Spinal cord (tissue), 10 donors: ENCODE measurements at places on chromosomes 4 and X. TPM values are rescaled to one million over a fixed set of nuclear protein-coding genes. Genes with fewer than 3 reads are reported as not detected.

The NXF2B gene
- 0.46 TPM for polyA plus RNA-seq

The GAGE12H gene
- polyA plus RNA-seq = not detected

The EOLA2 gene
- polyA plus RNA-seq = 37.0 TPM

The GK2 gene
- polyA plus RNA-seq = not detected

The SRPX2 gene
- 4.0 TPM for polyA plus RNA-seq

The APBB2 gene
- 104 TPM for polyA plus RNA-seq

The CORIN gene
- 1.9 TPM for polyA plus RNA-seq

The CACNA1F gene
- 0.11 TPM for polyA plus RNA-seq

The GBA3 gene
- polyA plus RNA-seq = 0.17 TPM

The SLC25A53 gene
- 10.8 TPM for polyA plus RNA-seq

The SSX4 gene
- not detected for polyA plus RNA-seq

The SAGE1 gene
- polyA plus RNA-seq = not detected

The SLC16A2 gene
- 53.3 TPM for polyA plus RNA-seq

The MAOB gene
- 25.8 TPM for polyA plus RNA-seq

The TGIF2LX gene
- polyA plus RNA-seq = not detected

The CDS1 gene
- 15.4 TPM for polyA plus RNA-seq

The QRFPR gene
- polyA plus RNA-seq = 1.5 TPM

The CDX4 gene
- not detected for polyA plus RNA-seq

The ZFP42 gene
- polyA plus RNA-seq = 0.42 TPM

The TKTL2 gene
- polyA plus RNA-seq = 0.19 TPM

The CPLX1 gene
- polyA plus RNA-seq = 114 TPM

The GPAT3 gene
- polyA plus RNA-seq = 3.4 TPM

The PPEF2 gene
- polyA plus RNA-seq = 0.48 TPM

The TRIM60 gene
- not detected for polyA plus RNA-seq

The POU4F2 gene
- 1.4 TPM for polyA plus RNA-seq

The DUSP9 gene
- polyA plus RNA-seq = 3.1 TPM

The FRAS1 gene
- 7.5 TPM for polyA plus RNA-seq

The MAGEB1 gene
- polyA plus RNA-seq = not detected

The MTMR8 gene
- polyA plus RNA-seq = 1.9 TPM

The ADH1A gene
- polyA plus RNA-seq = not detected

The USP46 gene
- polyA plus RNA-seq = 53.2 TPM

The HSFX3 gene
- 0.48 TPM for polyA plus RNA-seq

The SLC26A1 gene
- 9.3 TPM for polyA plus RNA-seq

The ODAPH gene
- polyA plus RNA-seq = 0.45 TPM

The CENPVL2 gene
- polyA plus RNA-seq = 7.7 TPM

The ARL9 gene
- 3.1 TPM for polyA plus RNA-seq

The CNGA1 gene
- polyA plus RNA-seq = 0.49 TPM

The MAGEB2 gene
- polyA plus RNA-seq = not detected

The AMTN gene
- polyA plus RNA-seq = not detected

The KLF8 gene
- 9.0 TPM for polyA plus RNA-seq
